ENCODE measurements at places on chromosomes 2 and 18.
A peak's percentile ranks its signal among the peaks of the same experiment; 100 is the strongest.

- no peak for DNase-seq
Measured at GRCh38 chr2:122543815-122544214, 788.4 kb downstream of the TSN start.

DNA sequence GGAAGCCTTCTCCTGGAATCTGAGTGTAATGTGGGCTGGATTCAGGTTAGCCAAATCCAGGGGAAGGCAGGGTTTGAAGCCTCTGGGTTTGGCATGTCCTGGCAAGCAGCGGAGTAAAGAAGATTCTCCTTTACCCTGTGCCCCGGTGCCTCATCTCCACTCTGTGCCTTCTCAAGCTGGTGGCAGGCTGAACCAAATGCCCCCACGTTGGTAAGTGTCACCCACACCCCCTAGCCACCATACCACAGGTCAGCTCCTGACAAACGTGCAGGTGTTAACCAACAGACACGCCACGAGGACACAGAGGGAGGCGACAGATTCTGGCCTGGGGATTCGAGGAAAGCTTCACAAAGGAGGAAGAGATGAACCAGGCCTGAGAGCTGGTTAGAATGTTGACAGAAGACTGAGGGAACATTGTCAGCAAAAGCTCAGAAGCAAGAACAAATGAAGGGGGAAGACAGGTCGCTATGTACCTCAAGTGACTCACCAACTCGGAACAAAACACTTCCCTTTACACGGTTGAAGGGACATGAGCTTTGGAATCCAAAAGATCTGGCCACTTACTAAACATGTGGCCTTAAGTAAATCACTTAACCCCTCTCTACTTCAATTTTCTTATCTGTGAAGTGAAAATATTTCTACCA is 85.2 kb upstream of the LCLAT1 start:
- no peak for DNase-seq

- DNase-seq: no peak
Measured at GRCh38 chr18:31247574-31248199, 70.3 kb upstream of the DSG1 start.

GRCh38 chr2:140893685-140894084 is 1237.1 kb downstream of the LRP1B start:
- DNase-seq: no peak

DNA sequence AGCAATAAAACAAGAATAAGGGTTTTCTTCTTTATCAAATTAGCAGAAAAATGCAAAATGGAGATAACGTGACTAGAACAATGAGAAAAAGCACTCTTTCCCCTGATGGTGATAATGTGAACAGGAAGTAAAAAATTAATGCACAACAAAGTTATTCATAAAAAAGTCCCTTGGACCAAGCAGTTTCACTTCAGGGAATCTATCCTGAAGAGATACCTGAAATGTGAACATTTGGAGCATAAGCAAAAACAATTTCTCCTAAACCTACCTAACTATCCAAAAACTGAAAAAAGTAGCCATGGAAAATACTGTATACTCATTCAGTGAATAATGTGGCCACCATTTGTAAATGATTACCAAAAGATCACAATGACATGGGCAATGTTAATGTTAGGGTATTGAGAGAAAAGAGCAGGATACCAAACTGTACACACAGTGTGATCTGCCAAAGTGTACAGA is 48.7 kb downstream of the TRIP12 start:
- DNase-seq: no peak

DNA sequence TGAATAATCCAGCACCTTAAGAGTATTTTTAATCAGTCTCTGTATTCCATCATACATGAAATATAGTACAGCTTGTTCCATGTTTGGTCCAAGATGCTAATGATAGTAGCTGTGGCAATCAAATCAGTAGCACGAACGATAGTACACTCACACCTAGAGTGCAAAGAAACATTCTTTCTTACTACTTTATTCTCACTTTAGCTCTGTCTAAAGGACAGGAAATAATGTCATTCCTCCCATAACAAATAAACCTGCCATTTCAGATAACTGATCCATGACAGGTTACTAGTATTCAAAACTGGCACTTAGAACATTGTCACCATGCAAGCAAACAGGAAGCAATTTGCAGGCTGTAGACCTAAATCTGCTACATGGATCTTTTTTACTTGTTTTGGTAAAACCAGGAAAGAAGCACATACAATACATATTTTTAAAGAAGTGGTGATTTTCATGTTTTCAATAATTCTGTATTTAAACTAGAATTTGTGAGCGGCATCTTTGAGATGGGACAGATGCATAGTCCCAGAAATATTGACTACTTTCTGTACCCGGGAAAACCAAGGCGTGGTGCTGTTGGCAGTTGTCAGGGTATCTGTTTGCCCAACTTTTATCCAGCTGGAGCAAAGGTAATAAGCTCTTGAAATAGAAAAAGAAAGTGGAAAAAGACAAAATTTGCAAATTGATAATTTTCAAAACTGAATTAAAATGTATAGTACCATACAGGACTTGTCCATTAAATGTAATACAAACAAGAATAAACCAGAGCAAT is 49.5 kb downstream of the IKZF2 start:
- DNase-seq: no peak

GRCh38 chr2:150528861-150529801 is 41.7 kb upstream of the RND3 start:
- DNase-seq: no peak

- no peak for DNase-seq
Measured at GRCh38 chr2:46878886-46879285, 36.7 kb downstream of the MCFD2 start.

DNA sequence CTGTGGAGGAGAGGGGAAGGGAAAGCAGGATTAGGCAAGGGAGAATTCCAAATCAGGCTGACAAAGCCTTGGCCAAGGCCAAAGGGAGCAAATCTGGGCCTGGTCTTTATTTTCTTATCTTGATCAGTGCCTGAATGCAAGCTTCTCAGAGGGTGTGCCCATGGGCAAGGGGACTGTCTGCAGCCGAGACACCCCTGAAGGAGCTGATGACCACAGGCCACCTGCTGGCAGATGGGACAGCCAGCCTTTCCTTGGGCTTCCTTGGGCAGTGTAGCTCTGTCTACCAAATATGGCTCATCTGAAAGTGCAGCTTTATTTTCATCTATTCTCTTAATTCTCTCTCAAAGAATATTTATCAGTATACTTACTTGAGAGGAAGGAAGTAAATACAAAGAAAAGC is 117.0 kb downstream of the PKP4 start:
- no peak for DNase-seq

DNA sequence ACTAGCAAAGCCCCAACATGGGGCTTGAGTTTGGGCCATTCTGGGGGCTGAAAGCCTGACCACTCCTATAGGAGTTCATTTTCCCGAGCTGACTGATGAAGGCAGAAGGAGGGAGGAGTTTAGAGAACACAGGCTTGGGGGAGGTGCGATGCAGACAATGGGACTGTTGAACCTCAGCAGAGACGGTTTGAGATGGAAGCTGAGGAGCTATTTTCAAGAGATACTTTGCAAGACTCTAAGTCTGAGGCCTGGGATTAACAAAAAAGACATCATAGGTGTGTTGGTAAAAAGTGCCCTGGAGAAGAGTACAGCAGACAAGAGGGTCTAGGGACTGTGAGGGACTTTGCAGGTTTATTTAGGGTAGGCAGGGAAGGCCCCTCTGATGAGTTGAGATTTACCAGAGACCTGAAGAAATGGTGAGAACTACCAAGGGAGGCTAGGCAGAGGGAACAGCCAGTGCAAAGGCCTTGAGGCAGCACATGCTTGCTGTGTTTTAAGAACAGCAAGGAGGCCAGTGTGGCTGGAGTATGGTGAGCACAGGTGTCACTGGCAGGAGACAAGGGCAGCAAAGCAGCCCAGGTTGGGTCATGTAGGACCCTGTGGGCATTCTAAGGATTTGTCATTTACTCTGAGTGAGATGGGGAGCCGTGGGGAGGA is 31.6 kb downstream of the PCBP1 start:
- peak; percentile 46 for DNase-seq

DNA sequence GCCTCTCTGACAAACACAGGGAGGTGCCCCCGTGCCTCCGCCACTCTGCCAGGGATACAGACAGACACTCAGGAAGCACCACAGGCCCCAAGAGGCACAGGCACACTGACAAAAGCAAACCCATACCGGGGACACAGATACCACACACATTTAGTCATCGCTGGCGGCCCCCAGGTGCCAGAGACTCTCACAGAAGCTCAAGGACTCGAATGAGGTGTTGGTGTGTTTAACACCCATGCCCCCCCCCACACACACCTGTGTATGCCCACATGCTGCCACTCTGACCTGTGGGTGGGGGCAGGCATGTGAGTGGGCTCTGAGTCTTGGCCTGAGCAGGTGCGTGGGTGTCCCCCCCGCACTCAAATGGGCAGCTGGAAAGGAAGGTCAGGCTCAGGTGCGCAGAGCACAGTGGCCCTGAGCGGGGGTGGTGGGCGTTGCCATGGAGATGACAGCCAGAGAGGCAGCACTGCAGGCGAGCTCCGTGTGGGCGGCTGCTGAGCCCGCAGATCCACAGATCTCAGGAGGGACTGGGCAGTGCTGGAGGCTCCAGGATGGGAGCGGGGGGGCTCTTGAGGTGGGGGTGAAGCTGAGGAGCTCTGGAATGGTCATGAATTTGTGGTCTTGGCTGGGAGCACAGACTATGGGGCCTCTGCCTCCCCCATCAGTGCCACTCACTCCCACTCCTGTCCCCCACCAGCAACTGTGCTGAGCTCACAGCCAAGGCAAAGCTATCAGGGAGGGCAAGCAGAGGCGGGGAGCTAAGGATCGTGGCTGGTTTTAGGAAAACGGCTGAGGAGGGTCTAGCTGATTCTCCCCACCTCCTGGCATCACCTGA is 73.9 kb upstream of the TAF1B start:
- no peak for DNase-seq

- DNase-seq: peak; percentile 94
Measured at GRCh38 chr2:44955593-44956392, 14.3 kb downstream of the SIX3 start.

- no peak for DNase-seq
Measured at GRCh38 chr2:44751754-44752479, 189.6 kb upstream of the SIX3 start.

DNA sequence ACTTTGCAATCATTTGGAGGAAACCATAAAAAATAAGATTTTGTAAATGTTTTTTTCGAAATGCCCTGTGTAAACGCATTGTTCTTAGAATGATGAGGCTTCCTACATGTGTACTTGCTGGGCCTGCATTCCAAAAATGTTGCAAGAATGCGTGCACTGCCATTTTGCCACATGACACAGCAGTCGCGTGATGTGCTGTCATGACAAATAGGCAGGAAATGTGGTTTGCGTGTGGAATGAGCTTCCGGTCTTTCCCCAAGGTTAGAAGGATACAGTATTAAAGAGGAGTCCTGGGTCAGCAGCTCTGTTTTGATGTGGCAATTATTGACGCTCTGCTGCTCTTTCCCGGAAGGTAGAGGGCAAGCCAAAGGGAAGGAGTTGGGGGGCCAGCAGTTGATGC is 18.1 kb upstream of the SERPINB2 start:
- no peak for DNase-seq

DNA sequence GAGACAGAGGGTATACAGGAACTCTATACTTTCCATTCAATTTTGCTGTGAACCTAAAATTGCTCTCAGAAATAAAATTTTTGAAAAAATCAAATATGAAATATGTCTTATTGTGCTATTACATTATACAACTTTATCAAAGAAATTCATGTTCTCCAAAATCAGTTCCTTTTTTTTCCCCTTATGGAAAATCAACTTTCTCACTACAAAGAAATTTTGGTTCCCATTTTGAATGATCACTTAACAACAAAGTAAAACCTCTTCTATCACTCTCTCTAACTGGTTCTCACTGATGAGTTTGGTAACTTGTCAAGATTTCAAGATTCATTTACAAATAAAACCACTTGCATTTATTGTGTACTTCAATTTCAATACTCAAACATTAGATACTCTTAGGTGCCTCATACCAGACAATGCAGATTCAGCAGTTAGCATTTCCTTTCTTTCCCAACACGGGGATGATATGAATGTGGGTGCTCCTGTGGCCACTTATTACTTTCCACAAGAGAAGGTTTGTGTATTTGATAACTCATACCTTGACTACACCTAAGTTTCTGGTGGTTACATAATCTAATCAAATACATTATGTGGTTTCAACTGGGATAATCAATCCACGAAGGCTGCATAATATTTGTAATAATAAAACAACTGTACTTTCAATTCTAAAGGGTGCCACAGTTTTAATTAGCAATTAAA is 6.4 kb downstream of the PSME4 start:
- no peak for DNase-seq

DNA sequence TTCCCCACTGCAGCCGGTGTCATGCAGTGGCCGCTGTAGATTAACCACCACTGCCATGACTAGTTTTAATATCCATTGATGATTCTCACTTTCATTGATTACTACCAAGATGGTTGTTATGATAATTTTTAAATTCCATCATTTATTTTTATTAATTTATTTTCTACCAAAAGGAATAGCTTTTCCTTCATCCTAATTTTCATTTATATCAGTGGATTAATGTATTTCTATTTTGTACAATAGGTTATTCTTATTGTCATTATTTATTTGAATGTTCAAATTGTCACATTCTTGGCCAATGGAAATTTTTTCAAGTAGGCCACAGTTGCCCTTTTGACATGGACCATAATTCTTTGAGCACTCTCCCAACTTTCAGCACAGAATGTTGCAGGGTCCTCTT is 374.9 kb upstream of the VWC2L start:
- DNase-seq: no peak

GRCh38 chr2:47072728-47073191 is 82.3 kb downstream of the STPG4 start:
- no peak for DNase-seq

DNA sequence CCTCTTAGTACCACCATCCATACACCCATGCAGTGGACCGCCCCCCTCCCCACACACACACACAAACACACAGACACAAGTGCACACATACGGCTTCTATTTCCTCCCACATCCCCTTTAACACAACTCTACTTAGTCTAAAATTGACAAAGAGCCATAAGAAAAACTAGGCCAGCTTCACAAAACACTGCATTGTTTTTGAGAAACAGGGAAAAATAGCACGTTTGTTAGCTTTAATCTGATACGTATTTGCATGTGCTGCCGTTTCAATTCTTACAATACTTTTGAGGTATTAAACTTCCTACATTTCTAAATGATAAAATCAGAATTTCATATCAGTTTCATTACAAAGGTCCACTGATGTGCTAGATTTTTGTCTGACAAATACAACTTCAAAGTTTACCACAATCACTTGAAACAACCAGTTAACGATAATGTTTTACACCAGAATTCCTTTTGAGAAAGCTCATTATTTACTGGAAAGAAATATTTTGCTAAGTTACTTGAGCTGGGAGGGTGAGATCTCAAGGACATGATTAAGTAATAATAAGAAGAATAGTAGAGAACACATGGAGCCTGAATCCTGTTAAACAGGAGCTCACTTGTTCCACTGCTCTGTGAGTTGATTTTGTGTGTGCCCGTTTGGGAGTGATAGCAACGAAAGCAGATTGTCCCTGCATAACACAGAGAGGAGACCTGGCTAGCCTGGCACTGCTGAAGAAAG is 74.5 kb downstream of the MOGAT1 start:
- DNase-seq: no peak

- DNase-seq: no peak
Measured at GRCh38 chr2:162014751-162015150, 59.3 kb downstream of the DPP4 start.

- no peak for DNase-seq
Measured at GRCh38 chr2:238095143-238095542, 5.0 kb upstream of the ESPNL start.

GRCh38 chr2:168736649-168737445 is 65.6 kb upstream of the NOSTRIN start:
- DNase-seq: no peak

- no peak for DNase-seq
Measured at GRCh38 chr18:56166914-56167313, 471.5 kb downstream of the TXNL1 start.

GRCh38 chr2:63424329-63425078 is 163.8 kb downstream of the WDPCP start:
- no peak for DNase-seq

GRCh38 chr18:35553300-35553699 is 28.2 kb upstream of the GALNT1 start:
- DNase-seq: no peak
